ENCODE measurements at places on chromosomes 11 and 22. TPM values are rescaled to one million over a fixed set of nuclear protein-coding genes. Genes with fewer than 3 reads are reported as not detected.
A peak's percentile ranks its signal among the peaks of the same experiment; 100 is the strongest.

The NRIP3 gene
- 6.8 TPM for total RNA-seq

The GUCY1A2 gene
- total RNA-seq = under 0.01 TPM

The VSIG2 gene
- not detected for total RNA-seq

The LRRC10B gene
- under 0.01 TPM for total RNA-seq

The PNPLA5 gene
- not detected for total RNA-seq

The C22orf31 gene
- total RNA-seq = not detected

The ACTN3 gene
- total RNA-seq = not detected

The DEUP1 gene
- under 0.01 TPM for total RNA-seq

The FDX1 gene
- 9.7 TPM for total RNA-seq

The STK33 gene
- total RNA-seq = 0.72 TPM

The OR52E4 gene
- total RNA-seq = not detected

GRCh38 chr11:94705419-94705818 is 62.7 kb upstream of the AMOTL1 start:
- no peaks in the 10 kb centered on the region for H3K36me3 ChIP-seq
- no peak overlapping the region for H3K4me3 ChIP-seq
- H3K27me3 ChIP-seq = peaks cover 10% of the 10 kb centered on the region
- H3K27ac ChIP-seq = no peak overlapping the region
- DNase-seq = no peak

DNA sequence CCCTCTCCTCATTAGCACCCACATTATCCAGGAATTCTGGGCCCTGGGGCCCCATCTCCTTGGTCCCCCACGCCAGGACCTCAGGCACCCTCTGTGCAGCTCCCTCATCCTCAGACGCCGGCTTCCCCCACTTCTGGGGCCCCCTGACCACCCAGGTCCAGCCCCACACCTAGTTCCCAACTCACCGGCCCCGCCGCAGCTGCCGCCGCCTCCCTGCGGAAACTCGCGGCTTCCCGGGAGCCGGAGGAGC is at the start of gene PCSK7:
PCSK7 (minus strand) TSS at position 232 of the 250 bp plus-strand sequence. CDS start 2,229 bp downstream, outside the sequence.
- peak within 1 kb of the TSS; percentile 94 for H3K4me3 ChIP-seq
- H3K36me3 ChIP-seq = peaks cover 33% of the 10 kb centered on the region
- no peak for DNase-seq
- H3K27me3 ChIP-seq = no peaks in the 10 kb centered on the region
- H3K27ac ChIP-seq = peak within 1 kb of the TSS; percentile 78
- H3K4me1 ChIP-seq = peaks cover 33% of the 10 kb centered on the region

DNA sequence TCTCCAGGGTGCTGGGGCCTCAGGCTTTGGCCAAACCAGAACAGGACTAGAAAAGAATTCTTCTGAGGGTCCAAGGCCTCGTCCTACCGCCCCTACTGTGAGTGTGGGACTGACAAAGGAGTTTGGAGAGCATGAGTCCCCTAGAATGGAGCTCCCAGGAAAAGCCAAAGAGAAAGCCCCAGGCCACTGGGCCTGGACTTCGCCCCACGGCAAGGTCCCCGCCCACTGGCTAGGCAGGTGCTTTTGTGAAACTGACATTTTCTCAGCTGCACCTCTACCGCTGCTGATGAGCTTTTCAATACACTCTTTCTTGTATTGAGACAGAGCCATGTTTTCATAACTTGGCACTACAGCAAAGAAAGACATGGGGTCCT is 9.7 kb upstream of the FGF3 start:
- H3K27me3 ChIP-seq = peaks cover 36% of the 10 kb centered on the region
- H3K36me3 ChIP-seq = no peaks in the 10 kb centered on the region
- H3K4me1 ChIP-seq = no peaks in the 10 kb centered on the region
- H3K27ac ChIP-seq = no peak overlapping the region
- H3K4me3 ChIP-seq = no peak overlapping the region

DNA sequence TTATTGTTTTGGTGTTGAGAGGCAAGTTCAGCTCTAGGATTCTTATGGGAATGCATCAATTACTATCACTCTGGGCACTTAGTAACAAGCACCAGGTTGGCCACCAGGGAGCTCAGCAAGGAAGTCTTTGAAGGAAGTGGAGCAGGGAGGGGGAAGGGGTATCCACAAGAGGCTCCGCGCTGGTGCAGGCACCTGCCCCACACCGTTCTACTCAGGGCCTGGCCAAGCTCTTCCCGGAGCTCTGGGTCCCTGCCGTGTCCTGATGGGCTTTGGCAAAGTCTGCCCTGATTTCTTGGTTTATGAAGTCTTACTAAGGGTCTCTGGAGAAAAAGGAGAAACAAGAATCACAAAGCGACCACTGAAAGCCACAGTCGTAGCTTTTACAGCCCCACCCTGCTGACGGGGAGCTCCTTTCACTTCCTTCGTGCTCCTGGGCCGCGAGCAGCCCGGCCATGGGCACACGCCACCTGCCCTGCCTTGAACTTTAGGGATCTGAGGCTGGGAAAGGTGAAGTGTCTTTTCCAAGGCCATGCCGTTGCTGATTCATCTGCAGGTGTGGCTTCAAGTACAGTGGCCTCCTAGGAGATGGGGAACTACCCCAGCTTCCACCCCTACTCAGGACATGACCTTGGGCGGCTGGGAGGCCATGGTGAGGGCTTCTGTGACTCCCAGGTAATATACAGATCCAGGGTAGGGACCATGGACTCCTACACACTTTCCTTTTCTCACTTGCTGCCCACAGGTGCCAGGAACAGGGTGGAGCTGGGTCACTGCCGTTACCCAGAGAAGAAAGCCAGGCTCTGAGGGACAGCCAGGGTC is 15.9 kb upstream of the LRRC32 start:
- H3K4me3 ChIP-seq = no peak overlapping the region
- peak; percentile 87 for DNase-seq

DNA sequence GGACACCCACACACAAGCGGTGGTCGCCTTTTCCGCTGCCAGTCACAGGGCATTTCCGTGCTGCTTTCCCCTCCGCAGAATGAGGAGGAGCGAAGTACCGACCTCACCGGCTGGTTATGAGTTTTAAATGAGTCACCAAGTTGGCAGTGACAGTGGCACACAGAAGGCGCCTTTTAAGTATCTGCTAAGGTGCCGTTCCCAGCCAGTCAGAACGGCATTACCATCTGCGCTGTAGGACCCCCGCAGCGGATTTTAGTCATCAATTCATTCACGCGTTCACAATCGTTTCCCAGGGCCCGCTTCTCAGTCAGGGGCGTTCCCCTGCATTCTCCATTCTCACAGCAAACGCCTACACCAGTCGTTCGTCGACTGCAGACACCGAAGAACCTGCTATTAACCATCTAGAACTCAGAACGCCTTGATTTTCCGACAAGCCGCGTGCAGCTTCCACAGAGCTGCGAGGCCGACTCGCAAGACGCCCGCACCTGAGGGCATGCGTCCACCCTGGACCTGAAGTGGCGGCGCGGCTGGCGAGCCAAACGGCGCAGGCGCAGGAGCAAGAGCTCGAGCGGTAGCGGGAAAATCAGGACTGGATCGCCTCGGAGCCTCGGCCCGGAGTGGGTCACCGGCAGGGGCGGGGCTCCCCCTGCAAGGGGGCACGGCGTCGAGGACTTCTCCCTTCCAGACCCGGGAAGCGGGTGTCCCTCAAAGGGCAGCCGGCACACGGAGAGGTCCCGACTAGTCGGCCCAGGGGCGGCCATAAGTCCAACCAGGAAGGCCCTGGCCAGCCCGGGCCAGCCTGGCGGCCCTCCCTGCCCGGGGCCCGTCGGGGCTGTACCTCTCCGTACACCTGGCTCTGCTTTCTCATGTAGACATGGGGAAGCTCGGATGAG is 642 bp downstream of the CYP2R1 start:
- H3K27me3 ChIP-seq = no peaks in the 10 kb centered on the region
- peaks cover 6% of the 10 kb centered on the region for H3K4me1 ChIP-seq
- H3K27ac ChIP-seq = peak overlapping the region; percentile 77

DNA sequence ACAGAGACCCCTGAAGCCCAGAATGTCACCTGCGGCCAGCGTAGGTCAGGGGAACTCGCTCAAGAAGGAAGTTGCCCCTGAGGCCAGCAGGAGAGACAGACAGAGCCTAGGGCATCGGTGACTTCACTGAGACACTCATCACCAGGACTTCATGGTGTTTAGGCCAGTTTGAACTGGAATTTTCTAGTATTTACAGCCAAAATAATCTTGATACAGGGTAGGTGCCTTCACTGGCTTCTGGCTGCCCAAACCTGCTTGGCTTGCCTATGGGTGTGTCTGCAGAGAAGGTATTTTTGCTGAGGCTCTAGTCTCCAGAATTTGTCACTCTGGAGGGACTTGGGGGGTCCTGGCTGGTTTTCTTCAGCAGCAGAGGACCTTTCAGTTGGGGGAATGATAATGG is 86.6 kb downstream of the FBXO7 start:
- H3K27ac ChIP-seq = no peak overlapping the region
- H3K4me1 ChIP-seq = peaks cover 20% of the 10 kb centered on the region
- DNase-seq = no peak
- no peaks in the 10 kb centered on the region for H3K27me3 ChIP-seq
- no peak overlapping the region for H3K4me3 ChIP-seq
- H3K36me3 ChIP-seq = no peaks in the 10 kb centered on the region

DNA sequence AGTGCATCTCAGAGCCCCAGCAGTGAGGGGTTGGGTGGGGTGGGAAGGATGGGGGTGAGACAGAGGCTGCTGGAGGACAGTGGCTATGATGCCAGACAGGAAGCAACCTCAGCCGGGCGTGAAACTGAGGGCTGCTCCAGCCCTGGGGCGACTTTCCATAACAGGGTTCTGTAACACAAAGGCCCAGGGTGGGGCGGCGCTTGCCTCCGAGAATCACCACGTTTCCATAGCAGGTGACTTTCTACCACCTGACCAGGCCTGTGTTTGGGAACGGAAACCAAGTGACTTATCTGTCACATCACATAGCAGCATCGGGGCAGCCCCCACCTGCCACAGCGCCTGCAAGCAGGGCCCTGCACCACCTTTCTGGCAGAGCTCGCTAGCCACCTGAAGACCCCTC is 85.8 kb downstream of the TRMU start:
- no peak for DNase-seq
- no peaks in the 10 kb centered on the region for H3K36me3 ChIP-seq
- H3K27me3 ChIP-seq = peaks cover 12% of the 10 kb centered on the region
- H3K4me1 ChIP-seq = peaks cover 4% of the 10 kb centered on the region

DNA sequence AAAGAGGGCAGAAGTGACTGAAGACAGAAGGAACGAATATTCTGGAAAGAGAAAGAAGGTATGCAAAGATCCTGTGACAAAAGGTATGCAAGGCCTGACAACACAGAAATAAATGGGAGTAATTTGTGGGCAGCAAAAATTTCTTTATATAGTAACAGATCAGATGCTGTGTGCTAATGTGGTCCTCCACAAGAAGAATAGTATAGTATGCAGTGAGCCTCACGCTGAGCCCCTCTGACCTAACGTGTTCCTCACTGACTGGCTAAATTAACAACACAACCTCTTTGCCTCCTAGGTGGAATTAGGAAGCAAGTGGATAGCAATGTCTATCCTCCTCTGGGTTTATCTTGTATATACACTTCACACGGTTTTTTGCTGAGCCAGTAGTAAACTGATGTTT is 143.1 kb upstream of the SESN3 start:
- peaks cover 14% of the 10 kb centered on the region for H3K4me1 ChIP-seq
- DNase-seq = no peak
- H3K27ac ChIP-seq = no peak overlapping the region
- H3K27me3 ChIP-seq = no peaks in the 10 kb centered on the region

DNA sequence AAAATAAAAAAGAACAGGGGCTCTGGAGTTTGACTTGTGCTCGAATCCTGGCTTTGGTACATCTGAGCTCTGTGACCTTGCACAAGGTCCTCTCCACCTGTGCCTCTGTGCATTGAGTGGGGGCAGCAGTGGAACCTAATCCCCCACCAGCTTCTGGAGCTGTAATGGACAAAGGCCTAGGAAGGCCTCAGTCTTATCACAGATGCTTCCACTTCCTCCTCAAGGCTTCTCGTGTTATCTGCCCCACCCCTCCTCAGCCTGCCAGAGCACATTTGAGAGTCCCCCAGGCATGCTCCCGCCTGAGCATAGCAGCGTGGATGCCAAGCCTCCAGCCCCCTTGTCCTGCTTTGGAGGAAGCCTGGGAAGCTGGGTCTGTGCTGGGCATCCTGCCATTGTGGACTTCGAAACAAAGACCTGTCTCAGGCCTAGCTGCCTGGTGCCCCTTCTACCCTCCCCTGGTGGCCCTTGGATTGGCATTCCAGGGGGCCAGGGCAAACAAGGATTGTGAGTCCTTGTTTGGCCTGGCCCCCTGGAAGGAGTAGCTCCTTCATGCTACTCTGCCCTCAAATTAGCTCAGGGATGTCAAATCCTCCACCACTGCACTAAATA is 15.0 kb downstream of the SLC35E4 start:
- peaks cover 3% of the 10 kb centered on the region for H3K36me3 ChIP-seq
- H3K4me1 ChIP-seq = peaks cover 11% of the 10 kb centered on the region
- DNase-seq = no peak
- H3K27me3 ChIP-seq = no peaks in the 10 kb centered on the region
- H3K4me3 ChIP-seq = no peak overlapping the region
- no peak overlapping the region for H3K27ac ChIP-seq

DNA sequence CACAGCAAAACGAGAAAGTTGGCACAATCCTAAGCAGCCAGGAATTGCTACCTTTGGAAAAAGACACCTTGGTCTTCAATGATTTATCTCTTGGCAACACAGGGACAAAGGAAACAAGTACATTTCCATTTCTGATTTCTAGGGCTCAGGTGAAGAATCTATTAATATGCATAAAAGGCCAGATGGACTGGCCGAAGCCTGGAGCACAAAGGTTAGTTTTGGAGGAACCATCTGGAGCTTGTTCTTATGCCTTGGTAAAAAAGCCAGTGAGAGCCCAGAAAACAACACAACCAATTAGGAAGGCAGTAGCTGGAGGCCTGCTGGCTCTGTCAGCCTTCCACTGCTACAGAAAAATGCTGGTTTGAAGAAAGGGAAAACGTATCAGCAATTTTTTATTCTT is 713.5 kb upstream of the API5 start:
- no peak for DNase-seq
- no peaks in the 10 kb centered on the region for H3K4me1 ChIP-seq
- H3K27ac ChIP-seq = no peak overlapping the region

DNA sequence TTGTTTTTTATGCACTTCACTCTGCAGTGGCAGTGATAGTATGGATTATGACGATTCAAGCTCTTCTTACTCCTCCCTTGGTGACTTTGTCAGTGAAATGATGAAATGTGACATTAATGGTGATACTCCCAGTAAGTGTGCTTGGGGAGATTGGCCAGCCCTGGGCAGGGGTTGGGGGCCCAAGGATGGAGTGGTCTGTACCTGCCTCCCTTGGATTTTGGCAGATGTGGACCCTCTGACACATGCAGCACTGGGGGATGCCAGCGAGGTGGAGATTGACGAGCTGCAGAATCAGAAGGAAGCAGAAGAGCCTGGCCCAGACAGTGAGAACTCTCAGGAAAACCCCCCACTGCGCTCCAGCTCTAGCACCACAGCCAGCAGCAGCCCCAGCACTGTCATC is 14.2 kb downstream of the MADD start:
- no peak overlapping the region for H3K4me3 ChIP-seq
- no peak for DNase-seq
- no peaks in the 10 kb centered on the region for H3K27me3 ChIP-seq
- peaks cover 70% of the 10 kb centered on the region for H3K36me3 ChIP-seq
- no peak overlapping the region for H3K27ac ChIP-seq
